ENCODE measurements at places on chromosomes 1 and 21.

- DNase-seq = no peak
These were observed 70.8 kb downstream of the TIAM1 start for GRCh38 chr21:31273278-31273677.

DNA sequence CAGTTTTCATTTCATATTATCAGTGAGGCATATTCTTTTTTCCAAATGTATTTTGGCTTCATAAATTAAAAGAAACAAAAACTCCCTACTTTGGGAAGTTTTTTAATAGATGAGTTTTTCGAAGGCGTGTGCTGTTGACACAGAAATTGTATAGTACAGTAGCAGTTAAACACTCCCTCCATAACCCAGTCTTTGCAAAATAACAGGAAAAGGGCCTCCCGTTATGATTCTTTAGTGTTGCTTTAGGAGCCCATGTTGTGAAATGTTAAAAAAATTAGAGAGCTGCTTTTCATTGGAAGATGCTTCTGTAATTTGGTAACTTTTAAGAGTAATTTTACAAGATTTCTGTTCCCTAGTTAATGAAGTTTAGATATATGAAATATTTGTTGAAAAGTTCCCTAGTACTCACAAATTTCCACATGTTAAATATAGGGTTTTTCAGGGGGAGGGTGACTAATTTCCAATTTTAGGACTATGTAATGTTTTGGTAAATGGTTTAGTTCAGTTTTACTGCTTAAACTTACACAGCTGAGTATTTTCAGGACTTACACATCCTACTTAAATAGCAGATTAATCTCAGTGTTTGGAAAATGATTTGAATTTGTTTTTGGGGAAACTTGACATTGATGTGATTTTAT is 2.0 kb downstream of the CAMSAP2 start:
- DNase-seq = no peak

- peak; percentile 78 for DNase-seq
These were observed 65.5 kb downstream of the CASZ1 start for GRCh38 chr1:10730985-10731384.

- DNase-seq = no peak
These were observed 15.4 kb upstream of the CD2 start for GRCh38 chr1:116738673-116739370.

DNA sequence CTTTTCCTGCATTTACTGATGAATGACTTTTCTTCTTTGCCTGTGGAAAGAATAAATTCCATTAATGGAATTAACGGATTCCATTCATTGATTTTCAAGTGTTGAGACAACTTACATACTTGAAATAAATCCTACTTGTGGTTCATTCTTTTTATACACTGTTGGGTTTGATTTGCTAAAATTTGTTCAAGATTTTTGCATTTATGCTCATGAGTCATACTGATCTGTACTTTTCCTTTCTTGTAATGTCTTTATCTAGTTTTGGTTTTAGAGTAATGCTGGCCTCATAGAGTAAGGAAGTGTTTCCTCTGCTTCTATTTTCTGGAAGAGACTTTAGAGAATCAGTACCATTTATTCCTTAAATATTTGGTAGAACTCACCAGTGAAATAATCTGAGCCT is 14.4 kb downstream of the UROD start:
- no peak for DNase-seq

DNA sequence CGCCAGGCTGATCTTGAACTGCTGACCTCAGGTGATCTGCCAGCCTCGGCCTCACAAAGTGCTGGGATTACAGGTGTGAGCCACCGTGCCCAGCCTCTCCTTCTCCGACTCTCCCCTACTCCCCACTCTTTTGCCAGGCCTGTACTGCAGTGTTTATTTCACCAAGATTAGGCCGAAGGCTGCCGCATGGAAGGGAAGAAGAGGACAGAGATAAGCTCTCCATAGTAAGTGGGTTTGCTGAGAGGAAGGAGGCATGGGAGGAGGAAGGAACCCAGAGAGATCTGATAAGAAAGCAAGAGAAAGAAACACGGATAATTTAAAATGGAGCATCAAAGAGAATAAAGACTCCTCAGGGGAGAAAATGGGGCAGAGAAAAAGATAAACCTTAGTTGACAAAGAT is 8.7 kb downstream of the PTCH2 start:
- DNase-seq = no peak

DNA sequence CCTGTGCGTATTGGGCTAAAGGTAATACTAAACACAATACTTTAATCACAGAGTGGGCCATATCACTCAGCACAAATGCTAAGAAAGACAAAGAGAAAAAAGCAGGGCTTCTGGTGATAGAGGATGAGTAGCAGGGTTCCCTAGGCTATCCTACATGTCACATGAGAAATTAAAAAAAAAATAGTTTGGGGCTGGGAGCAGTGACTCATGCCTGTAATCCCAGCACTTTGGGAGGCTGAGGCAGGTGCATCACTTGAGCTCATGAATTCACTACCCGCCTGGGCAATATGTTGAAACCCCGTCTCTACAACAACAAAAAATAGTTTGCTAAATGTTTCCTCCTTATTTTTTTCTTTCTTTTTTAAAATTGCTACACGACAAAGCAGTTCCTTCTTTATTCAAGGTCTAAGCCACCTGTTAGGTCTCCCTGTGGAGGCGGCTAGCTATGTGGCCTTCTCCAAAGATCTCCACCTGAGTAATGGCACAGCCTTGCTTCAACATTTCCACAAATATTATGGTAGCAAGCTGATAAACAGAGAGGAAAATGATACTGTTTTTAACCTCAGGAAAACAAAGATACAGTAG is 1.5 kb downstream of the ENSA start:
- DNase-seq = no peak

DNA sequence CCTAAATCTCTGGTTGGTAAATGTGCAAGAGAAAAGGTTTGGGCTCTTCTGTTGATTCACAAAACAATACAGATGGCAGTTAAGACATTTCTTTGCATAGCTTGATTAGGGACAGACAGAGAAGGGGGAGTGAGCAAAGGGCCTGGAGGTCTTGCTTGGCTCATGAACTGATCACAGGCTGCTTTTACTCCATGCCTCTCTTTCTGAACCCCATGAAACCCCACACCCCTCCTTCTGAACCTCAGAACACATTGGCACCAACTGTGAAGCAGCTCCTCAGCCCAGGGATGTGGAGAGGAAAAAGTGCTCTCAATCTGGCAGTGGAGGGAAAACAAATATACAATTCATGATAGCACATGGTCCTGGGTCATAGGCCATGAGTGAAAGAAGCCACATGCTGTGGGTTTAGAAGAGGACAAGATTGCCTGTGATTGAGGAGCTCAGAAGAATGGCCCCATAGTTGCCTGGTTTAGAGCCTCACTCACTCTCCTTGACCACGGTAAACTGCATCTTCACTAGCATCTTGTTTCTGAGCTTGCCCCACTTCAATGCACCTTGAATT is 111.6 kb upstream of the GADD45A start:
- no peak for DNase-seq

- DNase-seq = peak; percentile 65
These were observed 724 bp downstream of the DOCK7 start for GRCh38 chr1:62687421-62687902.

GRCh38 chr1:169193191-169193850 is 86.8 kb downstream of the ATP1B1 start:
- no peak for DNase-seq

GRCh38 chr1:160884579-160884978 is 401 bp downstream of the ITLN1 start:
- peak; percentile 15 for DNase-seq

GRCh38 chr1:10210841-10211804 is 753 bp downstream of the KIF1B start:
- peak; percentile 77 for DNase-seq

- no peak for DNase-seq
These were observed 21.9 kb downstream of the UBE2Q1 start for GRCh38 chr1:154536570-154536969.

DNA sequence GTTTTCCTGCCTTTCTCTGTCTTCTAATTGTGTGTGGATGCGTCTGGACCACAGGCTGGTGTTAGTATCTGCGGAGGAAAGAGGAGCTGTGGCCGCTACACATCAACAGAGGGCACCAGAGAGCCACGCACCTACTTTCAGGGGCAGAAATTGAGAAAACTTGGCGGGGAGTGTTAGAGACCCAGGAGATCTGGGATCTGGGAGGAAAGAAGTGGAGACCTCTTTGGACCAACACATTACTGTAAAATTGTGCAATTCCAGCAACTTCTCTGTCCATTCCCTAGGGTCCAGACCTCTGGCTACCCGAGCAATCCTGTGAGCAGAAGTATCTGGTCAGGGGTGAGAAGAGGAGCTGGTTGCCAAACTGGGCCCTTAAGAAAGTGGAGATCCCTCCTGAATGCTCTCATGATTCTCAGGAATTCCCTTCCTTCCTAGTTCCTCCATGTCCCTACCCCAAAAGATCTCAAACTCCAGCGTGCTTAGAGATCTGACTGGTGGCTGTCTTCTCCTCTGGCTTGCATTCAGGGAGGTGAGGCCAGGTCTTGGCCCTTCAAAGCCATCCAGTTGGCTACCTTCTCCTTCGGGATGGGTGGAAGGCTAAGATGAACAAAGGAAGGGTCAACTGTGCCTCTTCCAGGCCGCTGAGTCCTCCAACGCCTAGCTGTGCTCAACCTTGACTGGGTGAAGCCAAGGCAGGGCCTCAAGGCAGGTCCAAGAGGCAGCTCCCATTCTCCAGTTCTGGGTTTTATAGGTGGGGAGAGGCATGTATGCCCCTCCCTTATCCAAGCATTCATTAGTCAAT is 1.2 kb upstream of the KIRREL1 start:
- peak; percentile 13 for DNase-seq

GRCh38 chr1:12153181-12153785 is 13.5 kb upstream of the TNFRSF1B start:
- DNase-seq = no peak

- DNase-seq = no peak
These were observed at the start of gene SHCBP1L for GRCh38 chr1:182952677-182953444. Gene SHCBP1L (minus strand): TSS chr1:182953166. CDS start chr1:182953133, 33 bp downstream.

DNA sequence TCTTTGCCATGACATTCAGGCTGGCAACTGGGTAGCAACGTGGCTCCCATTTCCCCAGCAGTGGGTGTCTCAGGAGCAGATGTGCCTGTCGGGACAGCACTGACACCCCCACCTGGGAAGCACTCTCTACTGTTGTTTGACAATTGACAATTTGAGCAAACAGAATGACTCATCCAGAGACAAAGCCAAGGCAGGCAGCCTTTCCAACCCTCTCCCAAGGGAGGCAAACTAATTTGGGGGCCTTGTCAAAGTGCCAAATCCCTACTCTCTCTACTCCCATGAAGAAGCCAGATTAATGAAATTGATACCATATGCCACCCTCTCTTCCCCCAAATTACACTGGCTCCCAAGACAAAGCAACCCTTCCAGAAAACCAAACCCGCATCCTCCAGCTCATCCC is 65.6 kb downstream of the GRIK3 start:
- DNase-seq = no peak

DNA sequence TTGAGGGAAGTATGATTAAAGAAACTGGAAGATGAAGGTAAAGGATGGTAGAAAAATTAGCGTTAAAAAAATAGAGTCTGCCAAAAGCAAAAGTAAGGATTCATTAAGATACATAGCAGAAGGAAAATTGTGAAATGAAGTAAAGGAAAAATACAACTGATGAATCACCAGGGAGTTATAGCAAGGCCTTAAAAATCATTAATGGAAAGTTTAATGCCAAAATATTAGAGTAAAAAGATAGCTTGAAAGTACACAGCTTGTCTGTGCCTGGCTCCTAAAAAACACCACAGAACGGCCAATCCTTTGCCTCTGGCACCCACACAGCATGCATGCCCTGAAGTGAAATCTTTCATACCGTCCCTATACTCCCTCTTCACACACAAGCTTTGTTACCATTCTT is 66.9 kb upstream of the APOBEC4 start:
- no peak for DNase-seq

GRCh38 chr1:17119773-17120480 is 676 bp upstream of the PADI2 start:
- no peak for DNase-seq

DNA sequence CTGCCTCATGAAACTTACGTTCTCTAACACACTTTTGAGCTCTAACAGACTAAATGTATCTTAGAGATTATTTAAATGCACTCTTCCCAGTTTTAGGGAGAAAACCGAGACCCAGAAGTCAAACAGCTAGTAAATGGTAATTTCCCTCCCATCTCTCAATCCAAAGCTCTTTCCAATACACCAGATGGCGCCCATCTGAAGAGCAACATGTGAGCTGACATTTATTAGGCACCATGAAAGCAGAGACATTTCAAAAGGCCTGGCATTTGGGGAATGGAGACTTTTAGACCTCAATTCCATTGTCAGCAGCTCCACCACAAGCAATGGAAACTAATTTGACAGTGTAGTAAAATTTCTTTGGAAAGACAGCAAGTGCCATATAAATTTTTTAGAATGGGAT is 191.4 kb downstream of the DAB1 start:
- DNase-seq = peak; percentile 29

- no peak for DNase-seq
These were observed 57.5 kb upstream of the SDC3 start for GRCh38 chr1:30965924-30966599.

DNA sequence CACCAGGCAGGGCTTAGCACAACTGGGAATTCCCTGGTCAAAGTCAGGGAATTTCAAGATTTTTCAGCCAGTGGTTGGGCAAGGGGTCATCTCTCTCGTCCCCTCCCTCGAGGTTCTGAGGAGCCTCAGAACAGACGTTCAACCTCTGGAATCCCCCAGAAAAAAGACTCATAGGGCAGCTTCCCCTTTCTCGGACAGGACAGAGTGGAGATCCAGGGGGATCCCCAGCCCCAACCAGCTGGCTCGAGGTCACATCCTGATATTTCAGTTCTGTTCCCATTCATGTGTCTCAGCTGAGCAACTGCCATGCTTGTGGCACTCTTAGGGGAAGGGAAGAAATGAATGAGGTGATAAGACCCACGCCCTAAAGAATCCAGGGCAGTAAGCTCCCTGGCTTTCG is 4.9 kb upstream of the LAD1 start:
- no peak for DNase-seq

GRCh38 chr1:175885326-175885725 is 141.9 kb upstream of the TNR start:
- DNase-seq = no peak

DNA sequence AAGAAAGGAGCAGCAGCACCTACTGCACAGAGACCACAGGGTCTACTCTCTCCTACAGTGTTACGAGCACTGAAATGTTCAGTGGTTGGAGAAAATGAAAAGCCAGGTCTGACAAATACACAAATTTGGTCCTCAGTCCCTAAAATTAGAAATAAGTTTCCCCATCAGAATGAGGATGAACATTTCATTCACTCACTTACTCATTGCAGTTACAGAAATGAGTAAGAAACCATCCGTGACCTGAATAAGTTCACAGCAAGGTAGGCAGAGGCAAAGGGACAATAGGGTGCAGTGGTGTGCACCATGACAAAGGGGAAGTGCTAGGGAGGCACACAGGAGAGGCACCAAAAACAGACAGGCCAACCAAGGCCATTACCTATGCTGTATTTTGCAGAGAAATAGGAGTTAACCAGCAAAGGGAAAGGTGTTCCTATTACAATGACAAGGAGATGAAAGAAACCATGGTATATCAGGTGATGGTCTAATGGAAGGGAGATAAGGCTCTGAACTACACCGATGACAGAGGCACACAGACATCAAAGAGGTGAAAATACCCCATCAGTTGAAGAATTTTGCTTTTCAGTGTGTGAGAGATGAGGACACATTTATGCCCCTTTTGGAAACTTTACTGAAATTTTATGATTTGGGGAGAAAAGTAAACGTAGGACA is 29.4 kb downstream of the VAV3 start:
- DNase-seq = no peak

- no peak for DNase-seq
These were observed 82.9 kb upstream of the QSOX1 start for GRCh38 chr1:180071759-180072158.

- DNase-seq = no peak
These were observed 53.4 kb upstream of the GOLT1A start for GRCh38 chr1:204267191-204267601.

- DNase-seq = peak; percentile 75
These were observed 83.9 kb upstream of the ATP1A1 start for GRCh38 chr1:116289193-116289592.

GRCh38 chr1:85340427-85340826 is 64.0 kb upstream of the BCL10 start:
- DNase-seq = no peak

All from HepG2 (cell line).